Left cardiac atrium (tissue), 4 donors: ENCODE measurements at places on chromosomes 13 and 19. TPM values are rescaled to one million over a fixed set of nuclear protein-coding genes. Genes with fewer than 3 reads are reported as not detected.

DNA sequence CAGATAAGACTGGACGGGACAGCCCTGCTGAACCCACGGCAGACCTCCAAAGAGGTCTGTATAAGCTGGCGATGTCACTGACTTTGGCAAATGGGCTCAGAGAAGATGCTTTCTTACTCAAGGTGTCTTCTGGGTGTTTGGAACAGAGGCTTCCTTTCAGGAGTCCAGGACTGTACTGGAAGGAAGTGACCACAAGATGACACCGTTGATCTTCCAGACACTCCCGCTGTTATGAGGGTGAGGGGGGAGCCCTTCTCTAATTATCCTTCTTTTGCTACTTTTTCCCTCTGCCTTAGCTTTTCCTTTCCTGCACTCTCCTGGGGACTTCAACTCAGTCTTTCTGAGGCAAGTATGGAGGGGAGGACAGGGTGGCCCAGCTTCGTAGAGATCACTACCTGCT is 65.2 kb upstream of the ZNF599 start:
- DNase-seq: no peak

DNA sequence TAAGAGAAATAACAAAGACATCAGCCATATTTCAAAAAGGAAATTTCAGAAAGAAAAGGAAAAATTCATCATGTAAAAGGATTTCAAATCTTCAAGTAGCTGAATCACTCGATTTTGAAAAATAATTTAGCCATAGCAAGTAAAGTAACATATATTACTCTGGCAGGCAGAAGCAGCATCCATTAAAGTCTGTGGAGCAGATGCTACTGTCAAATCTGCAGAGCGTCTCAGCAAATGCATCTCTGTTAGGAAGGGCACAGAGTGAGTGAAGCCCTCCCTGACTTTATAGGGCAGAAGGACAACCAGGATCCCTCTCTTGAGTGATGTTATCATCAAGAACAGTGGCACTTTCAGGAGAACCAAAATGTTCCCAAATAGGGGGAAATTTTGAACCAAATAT is 445.5 kb downstream of the EFNB2 start:
- DNase-seq: no peak

GRCh38 chr13:29543230-29544215 is 52.0 kb downstream of the SLC7A1 start:
- no peak for DNase-seq

- no peak for DNase-seq
Measured at GRCh38 chr13:104281910-104282309, 1215.7 kb upstream of the SLC10A2 start.

DNA sequence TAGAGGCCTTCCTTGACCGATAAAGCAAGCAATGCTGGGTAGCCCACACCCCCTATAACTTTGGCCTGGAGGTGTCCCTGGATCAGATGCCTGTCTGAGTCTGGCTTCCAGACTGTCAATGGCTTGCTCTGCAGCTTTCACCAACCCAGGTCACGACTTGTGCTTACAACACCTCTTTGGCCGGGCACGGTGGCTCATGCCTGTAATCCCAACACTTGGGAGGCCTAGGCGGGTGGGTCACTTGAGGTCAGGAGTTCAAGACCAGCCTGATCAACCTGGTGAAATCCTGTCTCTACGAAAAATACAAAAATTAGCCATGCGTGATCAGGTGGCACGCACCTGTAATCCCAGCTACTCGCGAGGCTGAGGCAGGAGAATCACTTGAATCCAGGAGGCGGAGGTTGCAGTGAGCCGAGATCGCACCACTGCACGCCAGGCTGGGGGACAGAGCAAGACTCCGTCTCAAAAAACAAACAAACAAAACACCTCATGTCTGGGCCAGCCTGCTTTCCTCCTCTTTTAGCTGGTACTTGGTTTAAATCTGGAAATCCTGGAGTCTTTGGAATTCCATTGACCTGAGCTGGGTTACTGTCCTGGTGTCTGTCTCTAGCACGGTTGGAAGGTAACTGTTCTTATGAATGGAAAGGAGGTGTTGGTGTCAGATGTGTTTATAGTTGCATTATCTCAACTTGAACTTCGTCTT is 10.3 kb upstream of the GARRE1 start:
- DNase-seq: no peak

GRCh38 chr13:113650275-113650674 is 7.7 kb downstream of the ATP4B start:
- no peak for DNase-seq

DNA sequence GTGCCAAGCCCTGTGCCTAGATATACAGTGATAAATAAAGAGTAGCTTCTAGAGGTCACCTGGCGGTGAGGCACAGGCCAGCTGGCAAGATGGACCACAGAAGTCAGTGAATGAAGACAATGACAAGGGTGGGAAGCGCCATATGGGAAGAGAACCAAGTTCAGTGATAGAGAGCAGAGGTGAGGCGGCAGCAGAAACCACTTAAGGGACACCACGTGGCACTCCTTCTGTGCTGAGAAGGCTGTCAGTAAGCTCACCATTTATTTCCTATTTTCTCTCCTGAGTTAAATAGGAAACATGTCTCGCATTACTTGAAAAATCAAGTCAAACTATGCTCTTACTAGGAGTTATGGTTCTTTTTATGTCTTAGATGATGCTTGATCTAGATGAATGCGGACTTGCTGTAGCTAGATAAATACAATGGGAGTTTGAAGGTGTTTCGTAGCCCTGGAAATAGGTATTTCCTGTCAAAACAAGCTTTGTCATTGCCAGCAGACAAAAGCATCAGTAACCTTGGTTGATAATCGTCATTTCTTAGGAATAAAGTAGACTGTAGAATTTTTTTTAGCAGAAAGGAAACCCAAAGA is 17.8 kb downstream of the ALOX5AP start:
- DNase-seq: no peak

DNA sequence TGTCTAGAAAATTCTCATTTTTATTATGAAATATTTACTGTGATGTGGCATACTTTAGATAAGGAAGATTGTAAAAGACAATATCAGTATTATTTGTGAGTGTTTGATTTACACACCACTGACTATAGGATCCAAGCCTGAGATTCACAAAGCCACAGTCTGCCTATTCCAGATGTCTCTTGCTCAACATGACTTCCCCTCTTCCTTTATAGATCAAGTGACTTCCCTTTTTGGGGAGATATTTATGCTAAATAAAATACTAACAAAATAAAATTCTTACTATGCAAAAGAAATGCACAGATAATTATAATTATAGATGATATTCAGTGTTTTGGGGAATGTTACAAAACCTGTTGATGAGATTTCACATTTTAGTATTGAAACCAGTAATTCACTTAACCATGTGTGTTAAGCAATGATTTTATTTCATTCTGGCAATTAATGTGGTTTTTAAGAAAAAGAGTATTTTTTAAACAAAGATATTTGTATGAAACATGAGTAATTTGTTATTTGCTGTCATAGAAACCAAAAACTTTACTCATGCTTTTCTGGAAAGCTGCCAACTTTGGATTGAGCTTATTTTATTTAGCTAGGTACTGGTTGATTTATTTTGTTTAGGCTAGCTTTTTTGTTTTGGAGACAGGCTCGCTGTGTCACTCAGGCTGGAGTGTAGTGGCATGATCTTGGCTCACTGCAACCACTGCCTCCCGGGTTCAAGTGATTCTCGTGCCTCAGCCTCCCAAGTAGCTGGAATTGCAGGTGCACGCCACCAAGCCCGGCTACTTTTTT is 13.7 kb upstream of the GPR183 start:
- no peak for DNase-seq

DNA sequence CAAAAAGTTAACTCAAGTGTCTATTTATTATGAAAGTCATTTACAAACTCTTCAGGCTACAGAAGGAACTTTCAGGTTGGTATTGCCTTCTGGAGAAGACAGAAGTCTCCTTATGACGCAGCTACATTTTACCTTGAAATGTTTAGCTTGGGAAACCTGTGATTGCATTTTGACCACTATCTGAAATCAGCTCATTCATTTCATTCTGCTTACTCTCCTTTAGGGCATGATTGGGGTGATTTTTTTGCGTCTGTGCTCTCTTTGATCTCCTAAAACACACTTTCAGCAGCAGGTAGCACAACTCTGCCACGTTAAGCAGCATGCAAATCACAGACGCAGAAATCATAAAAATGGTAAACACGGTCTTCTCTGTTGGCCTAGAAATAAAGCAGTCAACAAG is 9.6 kb downstream of the GJB6 start:
- no peak for DNase-seq

DNA sequence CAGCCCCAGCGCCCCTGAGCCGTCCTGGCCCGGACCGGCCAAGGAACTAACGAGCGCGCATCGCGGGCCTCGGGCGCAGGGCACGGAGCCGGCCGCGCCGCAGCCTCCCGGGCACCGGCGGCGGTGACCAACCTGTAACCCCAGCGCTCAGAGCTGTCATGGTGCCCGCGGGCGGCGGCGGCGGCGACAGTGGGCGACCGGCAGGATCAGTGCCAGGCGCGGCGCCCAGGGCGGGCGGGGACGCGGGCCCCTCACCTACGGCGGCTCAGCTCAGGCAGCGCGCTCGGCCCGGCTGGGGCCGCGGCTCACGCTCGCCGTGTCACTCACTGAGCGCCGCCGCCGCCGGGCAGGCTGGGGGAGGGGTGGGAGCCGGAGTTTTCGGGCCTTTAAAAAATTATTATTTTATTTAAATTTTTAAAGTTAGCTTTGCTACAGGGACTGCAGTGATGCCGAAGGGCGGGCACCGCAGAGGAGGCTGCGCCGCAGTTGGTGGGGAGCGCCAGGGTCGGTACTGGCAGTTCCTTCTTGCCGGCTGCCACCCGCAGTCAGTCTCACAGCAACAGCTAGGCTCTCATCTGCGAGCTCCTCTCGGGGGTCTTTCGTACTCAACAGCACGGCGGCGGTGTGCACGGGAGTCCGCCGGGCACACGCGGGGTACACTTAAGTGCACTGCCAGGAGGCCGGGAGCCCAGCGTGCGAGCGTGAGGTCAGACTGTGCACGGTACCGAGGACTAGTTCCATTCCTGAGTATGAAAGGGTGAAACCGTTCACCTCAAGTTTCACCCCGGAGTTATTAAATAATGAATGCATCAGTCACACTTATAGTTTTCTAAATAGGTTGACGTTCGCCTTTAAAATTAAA is at the start of gene NALCN:
Gene NALCN, minus strand, starts transcription at position 328 of the 862 bp plus-strand sequence. CDS start 17,382 bp downstream, outside the sequence.
- DNase-seq: peak; percentile 27

DNA sequence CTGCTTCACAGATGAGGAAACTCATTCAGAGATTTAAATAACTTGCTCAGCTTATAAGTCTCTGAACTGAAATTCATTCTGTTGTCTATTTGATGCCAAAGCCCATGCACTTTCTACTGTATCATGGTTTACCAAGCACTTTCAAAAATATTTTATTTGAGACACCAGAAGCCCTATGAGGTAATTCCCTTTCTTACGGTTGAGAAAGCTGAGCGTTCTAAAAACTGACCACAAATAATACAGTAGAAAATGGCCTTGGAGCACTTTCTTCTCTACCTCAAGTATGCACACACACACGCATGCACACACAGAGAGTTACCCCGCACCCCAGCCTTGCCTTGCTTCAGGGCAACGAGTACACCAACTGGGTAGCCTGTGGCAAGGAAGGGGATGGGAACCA is 228.5 kb downstream of the RFC3 start:
- DNase-seq: no peak

DNA sequence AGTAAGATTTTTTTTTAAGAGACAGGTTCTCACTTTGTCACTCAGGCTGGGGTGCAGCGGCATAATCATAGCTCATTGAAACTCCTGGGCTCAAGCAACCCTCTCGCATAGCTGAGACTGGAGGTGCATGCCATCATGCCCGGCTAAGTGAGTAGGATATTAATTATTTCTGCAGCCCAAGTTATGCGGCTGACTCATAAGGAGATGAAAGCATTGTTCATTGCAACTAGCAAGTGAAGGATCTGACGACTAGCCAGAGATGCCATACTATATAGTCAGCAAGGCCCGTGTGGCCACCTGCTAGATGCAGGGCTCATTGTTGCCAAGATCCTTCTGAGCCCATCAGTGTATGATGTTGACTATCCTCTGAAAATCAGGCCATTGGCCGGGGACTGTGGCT is 45.2 kb downstream of the ABCC4 start:
- no peak for DNase-seq

DNA sequence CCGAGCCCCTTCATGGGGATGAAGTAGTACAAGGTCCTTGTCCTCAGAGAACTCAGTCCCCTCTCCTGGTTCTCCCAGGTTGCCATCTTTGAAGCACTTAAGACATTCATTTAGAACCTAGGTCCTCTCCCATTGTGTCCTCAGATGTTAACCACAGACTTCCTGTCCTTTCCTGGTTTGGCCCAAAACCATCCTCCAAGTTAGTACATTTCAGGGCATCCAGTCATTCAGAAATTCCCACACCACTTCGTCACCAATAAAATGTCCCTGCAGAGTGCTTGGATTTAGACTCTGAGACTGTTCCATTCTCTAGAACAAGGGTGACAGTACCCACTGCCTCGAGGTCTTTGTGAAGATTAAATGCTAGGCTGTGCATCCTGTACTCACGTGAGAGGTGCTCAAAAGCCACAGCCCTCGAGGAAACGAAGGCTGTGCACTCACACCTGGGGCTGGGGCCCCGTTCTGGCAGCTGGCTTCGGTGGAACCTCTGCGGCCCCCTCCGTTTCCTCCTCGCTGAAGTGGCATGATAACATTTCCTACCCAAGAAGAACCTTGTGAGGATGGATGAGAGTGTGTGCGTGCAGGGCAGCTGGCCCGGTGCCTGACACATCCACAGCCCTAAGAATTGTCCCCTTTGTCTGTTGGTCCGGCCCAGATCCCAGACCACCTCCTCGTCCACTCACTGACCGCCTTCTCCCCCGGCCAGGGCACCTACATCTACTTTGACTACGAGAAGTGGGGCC is 4.7 kb downstream of the LENG1 start:
- DNase-seq: no peak

DNA sequence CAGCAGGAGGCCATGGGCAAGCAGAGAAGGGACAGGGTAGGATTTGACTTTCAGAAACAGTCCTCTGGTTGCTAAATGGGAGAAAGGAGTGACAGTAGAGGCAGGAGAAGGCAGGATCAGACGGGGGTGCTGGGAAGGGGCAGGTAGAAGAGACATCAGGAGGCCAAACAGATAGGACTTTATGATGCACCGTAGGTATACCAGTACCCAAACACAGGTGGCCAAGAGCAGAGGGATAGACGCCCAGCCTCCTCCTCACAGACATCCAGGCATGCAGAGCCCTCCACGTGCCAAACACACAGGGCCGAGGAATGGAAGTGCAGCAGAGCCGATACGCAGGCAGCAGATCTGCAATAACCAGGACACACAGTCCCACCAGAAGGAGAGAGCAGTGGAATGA is 1.3 kb upstream of the AXL start:
- DNase-seq: no peak

GRCh38 chr13:21909331-21909730 is 238.5 kb downstream of the FGF9 start:
- DNase-seq: no peak

- no peak for DNase-seq
Measured at GRCh38 chr13:71869274-71869673, 2.3 kb upstream of the DACH1 start.

GRCh38 chr19:15393963-15394362 is 14.4 kb upstream of the AKAP8 start:
- no peak for DNase-seq

The PLIN5 gene
- total RNA-seq: 47.8 TPM

The ZNF418 gene
- total RNA-seq: 10.5 TPM

The PCSK4 gene
- 0.89 TPM for total RNA-seq

The ZNF14 gene
- total RNA-seq: 4.6 TPM

The DAZAP1 gene
- 95.7 TPM for total RNA-seq

The C1QTNF9B gene
- not detected for total RNA-seq
